ENCODE measurements at places on chromosomes 6 and 20.

DNA sequence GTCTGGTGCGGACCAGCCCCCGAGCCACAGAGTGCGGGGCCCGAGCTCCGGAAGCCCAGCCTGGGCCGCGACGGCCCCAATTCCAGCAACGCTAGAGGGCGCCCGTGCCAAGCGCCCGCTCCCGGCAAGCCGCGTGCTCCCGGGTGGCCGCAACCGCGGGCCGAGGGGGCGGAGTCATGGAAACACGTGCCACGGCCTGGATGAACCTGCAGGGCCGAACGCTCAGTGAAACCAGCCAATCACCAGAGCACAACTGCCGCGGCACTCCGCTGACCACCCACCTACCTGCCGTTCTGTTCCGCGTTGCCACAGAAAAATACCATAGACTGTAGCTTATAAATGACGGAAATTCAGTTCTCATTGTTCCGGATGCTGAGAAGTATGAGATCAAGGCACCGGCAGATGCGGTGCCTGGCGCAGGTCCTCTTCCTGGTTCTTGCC, 85.7 kb upstream of the FOXC1 start:
- peak; percentile 79 for DNase-seq

GRCh38 chr6:132446141-132446854, 45.0 kb upstream of the MOXD1 start:
- no peak for DNase-seq

- DNase-seq: peak; percentile 43
Measured at GRCh38 chr6:111486921-111487320, 3.9 kb upstream of the REV3L start.

- DNase-seq: no peak
Measured at GRCh38 chr6:26385734-26386125, 2.8 kb downstream of the BTN2A2 start.

DNA sequence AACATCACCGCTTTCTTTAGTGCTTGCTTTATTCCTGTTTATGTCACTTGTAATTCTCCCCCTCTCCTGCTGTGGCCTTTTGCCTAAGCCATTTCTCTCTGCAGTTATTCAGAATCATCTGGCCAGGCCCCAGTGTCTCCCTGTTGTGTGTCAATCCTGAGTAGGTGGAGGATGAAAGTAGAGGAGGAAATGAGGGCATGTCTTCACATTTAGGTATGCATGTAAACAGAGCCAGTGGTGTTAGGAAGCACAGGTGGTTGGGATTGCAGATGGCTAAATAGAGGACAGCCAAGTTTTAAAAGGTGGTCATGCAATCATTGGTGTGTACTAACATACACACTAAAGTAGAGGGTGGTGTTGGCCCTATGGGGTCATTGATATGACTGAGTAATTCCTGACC, 5.2 kb downstream of the PRSS35 start:
- DNase-seq: no peak

DNA sequence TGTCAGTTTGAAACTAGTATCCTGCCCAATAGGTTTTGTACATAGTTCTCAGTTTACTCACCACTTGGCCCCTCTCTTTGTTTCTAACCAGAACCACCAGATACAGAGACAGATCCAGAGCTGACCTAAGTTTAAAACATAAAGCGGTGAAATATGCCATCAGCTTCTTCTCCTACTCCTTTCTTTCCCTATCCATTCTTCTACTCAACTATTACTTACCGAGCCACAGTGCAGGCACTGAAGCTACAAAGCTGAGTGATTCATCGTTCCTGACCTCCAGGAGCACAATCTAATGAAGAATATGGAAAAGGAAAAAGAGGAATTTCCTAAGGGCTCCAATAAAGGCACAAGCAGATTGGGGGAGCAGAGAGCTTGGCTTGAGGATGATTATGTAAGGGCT, 286.0 kb downstream of the FOXC1 start:
- no peak for DNase-seq

GRCh38 chr6:20840675-20841074, 306.4 kb downstream of the CDKAL1 start:
- DNase-seq: no peak

GRCh38 chr20:41072915-41073314, 44.3 kb downstream of the TOP1 start:
- DNase-seq: no peak

- no peak for DNase-seq
Measured at GRCh38 chr6:28711788-28712341, 186.2 kb downstream of the GPX5 start.

DNA sequence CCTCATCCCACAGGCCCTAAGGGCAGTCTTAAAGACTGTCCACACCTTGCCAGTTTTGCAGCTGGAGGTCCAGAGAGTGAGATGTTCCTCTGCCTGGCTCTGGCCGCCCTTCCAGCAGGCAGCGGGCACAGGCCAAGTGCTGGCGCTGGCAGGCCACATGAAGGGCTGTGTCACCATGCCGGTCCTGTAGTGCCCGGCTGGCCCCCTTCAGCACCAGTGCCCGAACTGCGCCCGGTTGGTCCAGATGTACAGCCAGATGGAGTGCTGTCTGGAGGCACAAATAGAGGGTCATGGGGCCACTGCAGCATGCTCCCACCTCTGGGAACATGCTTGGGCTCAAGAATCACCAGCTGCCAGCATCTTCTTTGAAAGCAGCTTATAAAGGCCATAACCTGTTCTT, 3.8 kb downstream of the NFKBIE start:
- no peak for DNase-seq

GRCh38 chr6:117483004-117483644, 650 bp downstream of the DCBLD1 start:
- peak; percentile 7 for DNase-seq
